Naive thymus-derived CD4-positive, alpha-beta T cell (primary cell): ENCODE measurements at places on chromosomes 3 and 15. TPM values are rescaled to one million over a fixed set of nuclear protein-coding genes. Genes with fewer than 3 reads are reported as not detected.

Gene PTH1R
- total RNA-seq: not detected

Gene LDHAL6B
- total RNA-seq: not detected

Gene TTLL13
- total RNA-seq: not detected

Gene BCL2A1
- total RNA-seq: 29.9 TPM

Gene OXTR
- 0.94 and 1.3 TPM in 2 replicates for total RNA-seq

Gene LMAN1L
- 1.1 TPM for total RNA-seq

Gene ZPLD1
- not detected for total RNA-seq

Gene IL17RB
- total RNA-seq: not detected

DNA sequence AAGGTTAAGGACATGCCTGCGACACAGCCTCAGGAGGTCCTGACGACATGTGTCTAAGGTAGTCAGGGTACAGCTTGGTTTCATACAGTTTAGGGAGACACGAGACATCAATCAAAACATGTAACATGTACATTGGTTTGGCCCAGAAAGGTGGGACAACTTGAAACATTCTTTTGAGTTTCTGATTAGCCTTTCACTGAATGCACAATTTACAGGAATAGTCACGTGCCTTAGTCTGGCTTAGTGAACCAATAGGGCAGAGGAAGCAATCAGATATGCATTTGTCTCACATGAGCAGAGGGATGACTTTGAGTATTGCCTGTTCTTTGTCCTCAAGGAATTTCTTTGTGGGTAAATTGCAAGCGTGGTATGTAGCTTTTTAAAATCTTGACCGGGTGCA, 24.5 kb upstream of the HDAC11 start:
- peaks cover 15% of the 10 kb centered on the region for H3K4me1 ChIP-seq
- no peak for DNase-seq
- no peaks in the 10 kb centered on the region for H3K36me3 ChIP-seq
- H3K27me3 ChIP-seq: no peaks in the 10 kb centered on the region
- no peak overlapping the region for H3K4me3 ChIP-seq
- no peak overlapping the region for H3K27ac ChIP-seq

DNA sequence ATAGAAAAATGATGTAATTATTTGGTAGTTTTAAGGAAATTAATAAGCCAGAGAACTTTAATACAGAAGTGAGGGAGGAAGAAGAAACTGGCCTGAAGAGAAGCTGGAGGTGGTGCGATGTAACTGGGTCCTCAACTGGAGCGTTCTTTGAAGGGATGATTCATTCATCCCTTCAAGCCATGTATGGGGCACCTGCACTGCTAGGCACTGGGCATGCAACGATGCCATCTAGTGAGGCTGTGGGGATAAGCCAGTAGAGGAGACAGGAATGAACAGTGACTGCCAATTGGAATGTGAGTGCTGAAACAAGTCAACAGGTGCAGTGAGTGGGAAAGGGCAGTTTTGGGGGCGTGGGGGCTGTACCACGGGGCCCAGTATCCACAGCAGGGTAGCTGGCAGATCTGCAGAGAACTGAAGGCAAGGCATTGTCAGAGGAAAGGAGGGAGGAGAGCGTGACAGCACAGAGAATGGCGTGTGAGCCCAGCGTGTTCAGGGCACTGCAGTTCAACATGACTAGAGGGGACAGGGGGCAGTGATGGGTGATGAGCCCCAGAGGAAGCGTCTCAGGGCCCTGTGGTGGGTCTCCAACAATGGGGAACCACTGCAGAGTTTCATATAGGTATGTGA, 3.8 kb upstream of the KIF23 start:
- H3K27ac ChIP-seq: no peak overlapping the region
- H3K4me1 ChIP-seq: peaks cover 4% of the 10 kb centered on the region
- H3K36me3 ChIP-seq: no peaks in the 10 kb centered on the region
- peaks cover 3% of the 10 kb centered on the region for H3K27me3 ChIP-seq
- H3K4me3 ChIP-seq: no peak overlapping the region

GRCh38 chr3:10149226-10149625, 7.6 kb downstream of the VHL start:
- H3K4me3 ChIP-seq: no peak overlapping the region
- peaks cover 12% of the 10 kb centered on the region for H3K36me3 ChIP-seq
- H3K4me1 ChIP-seq: no peaks in the 10 kb centered on the region
- no peaks in the 10 kb centered on the region for H3K27me3 ChIP-seq

GRCh38 chr15:52795464-52796227, 5.5 kb upstream of the ONECUT1 start:
- H3K36me3 ChIP-seq: no peaks in the 10 kb centered on the region
- DNase-seq: no peak
- peaks cover 10% of the 10 kb centered on the region for H3K4me1 ChIP-seq
- H3K27me3 ChIP-seq: peaks cover 44% of the 10 kb centered on the region
- no peak overlapping the region for H3K4me3 ChIP-seq

- no peaks in the 10 kb centered on the region for H3K27me3 ChIP-seq
- H3K4me1 ChIP-seq: peaks cover 11% of the 10 kb centered on the region
- peak overlapping the region; percentile 29 for H3K27ac ChIP-seq
- no peaks in the 10 kb centered on the region for H3K36me3 ChIP-seq
- DNase-seq: peak; percentile 35
Observed at GRCh38 chr15:78129751-78130287, 1.4 kb downstream of the CIB2 start.

DNA sequence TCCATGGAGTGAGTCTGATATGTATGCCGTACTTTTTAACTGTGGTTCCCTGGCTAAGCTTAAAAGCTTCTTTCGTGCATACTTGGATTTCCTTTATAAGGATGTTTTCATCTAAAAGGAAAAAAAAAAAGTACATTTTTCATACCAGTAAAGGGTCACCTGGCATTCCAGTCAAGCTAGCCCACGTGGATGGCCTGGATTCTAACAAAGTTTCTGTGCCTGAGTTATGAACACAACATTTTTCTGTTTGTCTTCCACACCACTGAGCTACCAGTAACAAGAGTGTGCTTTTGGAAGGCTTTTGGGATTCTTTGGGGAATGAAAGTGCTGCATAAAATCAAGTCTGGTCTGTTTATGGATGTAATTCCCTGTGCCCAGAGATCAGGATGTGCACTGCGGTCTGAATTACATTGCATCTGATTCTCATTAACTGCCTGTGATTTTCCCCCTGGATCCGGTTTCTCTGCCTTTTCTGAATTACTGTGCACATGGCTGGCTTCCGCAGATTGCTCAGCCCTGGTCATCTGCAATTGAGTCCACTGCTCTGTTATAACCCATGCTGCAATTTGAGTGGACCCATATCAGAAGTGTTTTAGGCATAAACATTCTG, 38.2 kb upstream of the MAGI1 start:
- no peaks in the 10 kb centered on the region for H3K4me1 ChIP-seq
- no peak overlapping the region for H3K4me3 ChIP-seq
- no peaks in the 10 kb centered on the region for H3K27me3 ChIP-seq
- no peaks in the 10 kb centered on the region for H3K36me3 ChIP-seq
- no peak overlapping the region for H3K27ac ChIP-seq

- no peaks in the 10 kb centered on the region for H3K36me3 ChIP-seq
- H3K27ac ChIP-seq: no peak overlapping the region
- H3K4me1 ChIP-seq: no peaks in the 10 kb centered on the region
- no peak for DNase-seq
- H3K27me3 ChIP-seq: no peaks in the 10 kb centered on the region
Observed at GRCh38 chr3:63124090-63124489, 154.0 kb upstream of the SYNPR start.

DNA sequence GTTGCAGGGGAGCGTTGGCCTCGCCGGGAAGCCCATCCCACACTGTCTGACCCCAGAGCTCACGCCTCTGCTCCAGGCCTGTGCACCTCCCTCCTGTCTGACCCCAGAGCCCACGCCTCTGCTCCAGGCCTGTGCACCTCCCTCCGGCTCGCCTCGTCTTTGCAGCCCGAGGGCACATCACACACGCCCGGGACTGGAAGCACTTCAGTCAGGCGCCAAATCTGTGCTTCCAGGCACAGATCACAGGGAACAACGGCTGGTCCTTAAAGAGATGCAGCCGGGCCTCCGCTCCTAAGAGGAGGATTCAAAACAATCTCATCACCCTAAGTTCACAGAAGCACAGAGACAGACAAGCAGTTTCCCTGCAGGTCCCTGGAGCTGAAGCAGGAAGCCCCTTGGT, 103.0 kb upstream of the RPL32 start:
- H3K4me1 ChIP-seq: peaks cover 14% of the 10 kb centered on the region
- H3K4me3 ChIP-seq: no peak overlapping the region
- H3K27ac ChIP-seq: no peak overlapping the region
- no peak for DNase-seq

DNA sequence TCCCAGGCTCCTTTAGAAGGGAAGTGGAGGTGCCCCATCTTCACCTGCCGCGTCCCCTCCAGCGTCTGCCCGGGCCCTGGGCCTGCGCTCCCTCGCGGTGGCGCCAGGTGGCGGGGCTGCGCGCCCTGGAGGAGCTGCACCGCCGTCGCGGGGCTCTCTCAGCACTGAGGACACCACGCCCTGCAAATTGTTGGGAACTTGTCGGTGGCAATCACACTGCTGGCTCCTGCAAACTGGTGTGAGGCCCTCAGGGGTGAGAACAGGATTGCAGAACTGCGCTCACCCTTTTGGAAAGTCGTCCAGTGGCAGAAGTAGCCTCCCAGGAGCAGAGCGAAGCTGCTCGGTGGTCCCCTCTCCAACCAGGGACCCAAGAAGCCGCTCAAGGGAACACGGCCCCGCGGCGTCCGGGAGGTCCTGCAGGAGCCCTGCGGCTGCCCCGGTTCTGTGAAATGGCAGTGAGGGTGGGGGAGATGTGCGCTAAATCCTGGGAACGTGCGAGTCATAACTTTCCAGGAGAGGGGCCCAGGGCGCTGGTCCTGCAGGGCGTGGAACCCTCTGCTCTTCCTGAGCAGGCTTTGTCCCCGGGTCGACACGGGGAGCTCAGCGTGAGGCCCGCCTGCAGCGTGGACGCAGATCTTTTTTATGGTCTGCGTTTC, 995 bp upstream of the LRRK1 start:
- H3K36me3 ChIP-seq: no peaks in the 10 kb centered on the region
- peaks cover 16% of the 10 kb centered on the region for H3K27me3 ChIP-seq
- no peak overlapping the region for H3K27ac ChIP-seq
- H3K4me1 ChIP-seq: no peaks in the 10 kb centered on the region
- DNase-seq: peak; percentile 42

- no peaks in the 10 kb centered on the region for H3K36me3 ChIP-seq
- H3K4me3 ChIP-seq: no peak overlapping the region
- no peaks in the 10 kb centered on the region for H3K27me3 ChIP-seq
- no peak overlapping the region for H3K27ac ChIP-seq
- DNase-seq: no peak
Observed at GRCh38 chr3:22977650-22978289, 225.4 kb upstream of the UBE2E2 start.

- no peak overlapping the region for H3K27ac ChIP-seq
- no peaks in the 10 kb centered on the region for H3K4me1 ChIP-seq
- H3K27me3 ChIP-seq: no peaks in the 10 kb centered on the region
- H3K36me3 ChIP-seq: no peaks in the 10 kb centered on the region
- no peak for DNase-seq
Observed at GRCh38 chr15:31955734-31956133, 74.6 kb upstream of the CHRNA7 start.

- DNase-seq: no peak
- no peaks in the 10 kb centered on the region for H3K4me1 ChIP-seq
- H3K36me3 ChIP-seq: no peaks in the 10 kb centered on the region
- no peak overlapping the region for H3K4me3 ChIP-seq
- H3K27me3 ChIP-seq: no peaks in the 10 kb centered on the region
Observed at GRCh38 chr3:117439812-117440211, 730.2 kb downstream of the TUSC7 start.

GRCh38 chr3:49667701-49668413, 6.3 kb upstream of the APEH start:
- no peak overlapping the region for H3K4me3 ChIP-seq
- no peak for DNase-seq
- no peaks in the 10 kb centered on the region for H3K36me3 ChIP-seq
- H3K27me3 ChIP-seq: no peaks in the 10 kb centered on the region
- H3K27ac ChIP-seq: no peak overlapping the region
- no peaks in the 10 kb centered on the region for H3K4me1 ChIP-seq

DNA sequence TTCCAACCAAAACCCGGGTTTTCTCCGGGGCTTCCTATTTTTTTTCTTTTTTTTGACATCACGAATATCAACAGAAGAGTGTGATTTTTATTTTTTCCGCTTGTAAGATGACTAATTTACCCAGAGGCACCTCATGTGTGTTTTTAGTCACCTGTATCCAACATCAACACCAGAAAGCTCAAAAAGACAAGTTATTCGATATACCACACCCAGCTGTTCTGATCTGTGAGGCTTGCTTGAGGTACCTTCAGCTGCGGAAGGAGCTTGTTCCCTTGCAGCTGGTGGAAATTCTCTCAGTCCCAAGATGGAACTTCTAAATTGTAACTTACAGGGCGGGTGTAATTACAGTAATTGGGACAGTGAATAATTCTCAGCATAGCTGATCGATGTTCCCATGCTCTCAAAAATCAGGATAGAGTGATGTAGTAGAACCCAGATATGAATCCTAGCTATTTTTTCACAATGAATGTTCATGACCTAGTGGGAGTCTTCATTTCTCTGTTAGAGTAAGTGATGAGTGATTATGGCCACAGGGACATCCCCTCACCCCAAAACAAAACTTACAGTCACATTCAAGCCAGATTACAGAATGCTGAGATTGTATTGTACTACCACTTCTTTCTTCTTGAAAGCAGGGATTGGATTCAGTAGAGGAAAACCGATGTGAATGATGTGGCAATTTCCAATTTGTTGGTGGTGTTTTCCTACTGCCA, 232.1 kb downstream of the AGBL1 start:
- H3K36me3 ChIP-seq: no peaks in the 10 kb centered on the region
- no peak for DNase-seq
- no peaks in the 10 kb centered on the region for H3K4me1 ChIP-seq
- no peak overlapping the region for H3K4me3 ChIP-seq
- no peak overlapping the region for H3K27ac ChIP-seq

GRCh38 chr15:33152502-33153109, 41.9 kb downstream of the FMN1 start:
- no peaks in the 10 kb centered on the region for H3K27me3 ChIP-seq
- no peaks in the 10 kb centered on the region for H3K36me3 ChIP-seq
- no peak overlapping the region for H3K27ac ChIP-seq
- no peak for DNase-seq

- no peaks in the 10 kb centered on the region for H3K4me1 ChIP-seq
- DNase-seq: no peak
- no peaks in the 10 kb centered on the region for H3K27me3 ChIP-seq
- H3K4me3 ChIP-seq: no peak overlapping the region
Observed at GRCh38 chr3:43053291-43053690, 52.6 kb downstream of the POMGNT2 start.

GRCh38 chr3:134846911-134847317, 51.9 kb downstream of the EPHB1 start:
- no peaks in the 10 kb centered on the region for H3K36me3 ChIP-seq
- no peak for DNase-seq
- no peak overlapping the region for H3K4me3 ChIP-seq
- H3K27me3 ChIP-seq: no peaks in the 10 kb centered on the region

- no peaks in the 10 kb centered on the region for H3K4me1 ChIP-seq
- H3K4me3 ChIP-seq: no peak overlapping the region
- no peak overlapping the region for H3K27ac ChIP-seq
Observed at GRCh38 chr3:135325726-135326235, 530.7 kb downstream of the EPHB1 start.

DNA sequence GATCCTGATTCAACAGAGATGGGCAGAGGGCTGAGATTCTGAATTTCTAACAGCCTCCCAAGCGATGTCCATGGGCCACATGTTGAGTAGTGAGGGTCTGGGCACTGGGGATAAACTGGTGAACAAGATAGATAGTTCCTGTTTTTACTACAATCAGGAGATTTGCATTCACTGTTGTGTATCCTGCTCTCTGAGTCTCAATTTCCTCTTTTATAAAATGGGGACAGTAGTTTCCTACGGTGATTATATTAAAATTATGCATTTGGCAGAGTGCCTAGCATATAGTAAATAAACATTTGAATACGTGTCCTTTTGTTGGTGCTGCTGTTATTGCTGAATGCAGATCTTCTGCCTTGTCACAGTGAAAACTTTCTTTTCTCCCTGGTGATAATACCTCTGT, 102.5 kb downstream of the MYH15 start:
- H3K4me3 ChIP-seq: no peak overlapping the region
- DNase-seq: no peak
- H3K27me3 ChIP-seq: no peaks in the 10 kb centered on the region
- H3K36me3 ChIP-seq: no peaks in the 10 kb centered on the region
- no peak overlapping the region for H3K27ac ChIP-seq
- no peaks in the 10 kb centered on the region for H3K4me1 ChIP-seq
